ENCODE measurements at places on chromosomes 12 and 14. TPM values are rescaled to one million over a fixed set of nuclear protein-coding genes. Genes with fewer than 3 reads are reported as not detected.

GRCh38 chr14:44154874-44155273 is 352.2 kb downstream of the FSCB start:
- DNase-seq: no peak

- DNase-seq: no peak
Observed at GRCh38 chr12:94099191-94099590, 49.2 kb upstream of the PLXNC1 start.

DNA sequence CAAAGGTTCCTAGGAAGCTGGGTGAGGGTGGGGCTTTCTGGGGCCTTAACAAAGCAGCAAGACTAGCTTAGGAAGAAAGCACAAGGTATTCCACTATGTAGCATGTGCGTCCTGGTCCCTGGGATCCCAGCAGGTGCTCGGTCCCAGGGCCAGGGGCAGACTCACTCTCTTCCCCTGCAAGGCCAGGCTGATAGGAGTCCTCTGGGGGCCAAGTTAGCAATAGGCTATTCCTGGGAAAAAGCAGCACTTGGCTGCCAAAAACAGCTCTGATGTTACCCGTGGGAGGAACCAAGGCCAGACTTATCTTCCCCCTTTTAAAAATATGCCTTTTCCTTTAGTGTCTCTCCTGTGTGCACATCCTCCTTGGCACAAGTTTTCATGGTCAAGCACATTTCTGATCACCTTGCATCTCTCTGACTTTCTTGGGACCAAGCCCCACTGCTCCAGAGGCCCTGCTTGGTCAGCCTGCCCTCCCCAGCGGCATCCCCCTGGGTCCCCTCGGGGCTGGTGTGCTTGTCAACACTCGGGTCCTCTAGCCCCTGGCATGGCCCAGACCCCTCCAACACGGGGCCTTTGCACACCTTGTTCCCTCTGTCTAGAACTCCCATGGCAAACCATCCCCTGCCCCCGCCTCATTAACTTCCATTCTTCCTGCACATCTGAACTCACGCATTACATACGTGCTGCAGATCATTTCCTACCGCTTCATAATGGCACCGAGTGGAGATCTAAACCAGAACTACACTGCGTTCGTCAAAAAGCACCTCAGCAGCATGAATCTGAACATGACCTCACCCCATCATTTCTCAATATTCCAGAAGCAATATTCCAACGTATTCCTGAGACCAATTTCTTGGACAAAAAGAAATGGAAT is 21.9 kb downstream of the CCDC92 start:
- DNase-seq: no peak

DNA sequence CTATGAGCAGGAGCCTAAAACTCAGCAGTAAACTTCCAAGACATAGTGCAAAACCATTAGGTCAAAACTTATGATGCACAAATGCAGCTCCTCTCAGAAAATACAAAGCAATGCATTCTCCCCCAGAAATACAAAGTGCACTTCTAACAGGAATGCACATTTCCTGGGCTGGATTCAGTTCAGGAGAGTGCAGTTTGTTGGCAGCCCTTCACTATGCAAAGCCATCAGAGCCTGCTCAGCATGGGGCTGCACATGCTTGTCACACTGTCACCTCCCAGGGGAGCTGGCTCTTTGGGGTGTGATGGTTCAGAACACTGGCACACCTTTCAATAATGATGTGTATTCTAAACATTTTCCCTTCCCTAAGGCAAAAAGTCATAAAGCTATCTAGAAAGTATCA is 110.4 kb downstream of the KCNK10 start:
- DNase-seq: no peak

Gene FBXO21
- 17.2 TPM for total RNA-seq

Gene CKAP4
- 14.2 TPM for total RNA-seq

GRCh38 chr14:41349289-41349910 is 257.3 kb upstream of the LRFN5 start:
- DNase-seq: no peak

DNA sequence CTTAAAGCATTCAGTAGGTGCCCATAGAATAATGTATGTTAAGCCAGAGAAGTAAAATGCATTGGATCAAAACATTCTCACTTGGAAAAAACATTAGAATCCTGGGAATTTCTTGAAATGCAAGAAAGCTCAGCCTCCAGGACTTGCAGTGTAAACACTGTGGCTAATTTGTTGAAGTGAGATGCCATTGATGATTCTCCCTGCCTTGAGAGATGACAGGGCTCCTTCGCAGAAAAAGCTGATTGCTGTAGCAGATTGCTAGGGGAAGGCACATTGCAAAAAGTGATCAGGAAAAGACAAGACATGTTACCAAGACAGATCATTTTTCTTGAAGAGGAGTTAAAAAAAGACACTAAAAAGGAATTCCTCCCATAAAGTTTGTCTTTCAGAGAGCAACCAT is 204.2 kb upstream of the HMGA2 start:
- DNase-seq: no peak

DNA sequence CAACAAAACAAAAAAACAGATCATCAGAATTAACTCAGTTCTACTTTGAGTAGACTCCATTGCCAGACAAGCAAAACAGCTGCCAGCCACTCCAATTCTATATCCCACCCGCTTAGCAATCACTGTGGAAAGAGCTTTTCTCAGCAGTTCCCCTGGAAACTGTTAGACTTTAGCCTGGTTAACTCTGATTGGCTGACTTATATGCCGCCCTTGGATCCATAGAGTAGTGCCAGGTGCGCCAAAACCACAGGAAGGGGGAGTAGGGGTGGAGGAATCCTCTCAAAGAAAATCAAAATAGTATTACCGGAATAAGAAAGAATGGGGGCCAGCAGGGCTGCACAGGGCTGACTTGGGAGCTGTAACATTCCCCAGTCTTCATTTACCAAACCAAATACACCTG is 5.4 kb upstream of the EML5 start:
- no peak for DNase-seq

Gene FAM90A1
- 1.3 TPM for total RNA-seq

- no peak for DNase-seq
Observed at GRCh38 chr12:38113991-38114390, 202.6 kb upstream of the ALG10B start.
